ENCODE measurements at places on chromosomes 7 and 10.

DNA sequence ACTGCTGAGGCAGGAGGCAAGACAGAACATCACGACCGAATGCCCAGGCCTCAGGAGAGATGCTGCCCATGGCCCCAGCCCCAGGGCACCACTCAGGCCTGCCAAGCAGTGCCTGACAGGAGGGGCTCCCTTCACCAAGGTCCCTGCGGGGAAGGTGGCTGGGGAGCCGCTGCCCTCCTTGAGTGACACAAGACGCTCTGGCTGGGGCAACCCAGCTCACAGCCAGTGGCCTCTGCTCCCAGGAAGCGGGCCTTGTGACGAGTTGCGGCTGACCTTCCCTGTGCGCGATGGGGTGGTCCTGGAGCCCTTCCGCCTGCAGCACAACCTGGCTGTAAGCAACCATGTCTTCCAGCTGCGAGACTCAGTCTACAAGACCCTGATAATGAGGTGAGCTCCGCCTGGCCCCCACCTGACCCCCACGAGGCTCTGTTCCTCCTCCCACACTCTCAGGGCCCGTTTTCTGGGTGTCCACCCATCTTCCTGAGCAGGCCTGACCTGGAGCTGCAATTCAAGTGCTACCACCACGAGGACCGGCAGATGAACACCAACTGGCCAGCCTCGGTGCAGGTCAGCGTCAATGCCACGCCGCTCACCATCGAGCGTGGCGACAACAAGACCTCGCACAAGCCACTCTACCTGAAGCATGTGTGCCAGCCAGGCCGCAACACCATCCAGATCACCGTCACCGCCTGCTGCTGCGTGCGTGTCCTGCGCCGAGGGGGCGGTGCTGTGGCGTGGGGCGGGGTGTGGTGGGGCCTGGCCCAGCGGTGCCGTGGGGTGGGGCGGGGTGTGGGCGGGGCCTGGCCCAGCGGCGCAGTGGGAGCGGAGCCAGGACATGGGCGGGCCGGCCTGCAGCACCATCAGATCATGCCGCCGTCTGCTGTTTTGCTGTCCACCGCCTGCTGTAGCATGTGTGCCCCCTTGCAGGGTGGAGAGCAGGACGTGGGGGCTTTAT is 12.8 kb downstream of the ZMIZ2 start:
- DNase-seq = no peak

DNA sequence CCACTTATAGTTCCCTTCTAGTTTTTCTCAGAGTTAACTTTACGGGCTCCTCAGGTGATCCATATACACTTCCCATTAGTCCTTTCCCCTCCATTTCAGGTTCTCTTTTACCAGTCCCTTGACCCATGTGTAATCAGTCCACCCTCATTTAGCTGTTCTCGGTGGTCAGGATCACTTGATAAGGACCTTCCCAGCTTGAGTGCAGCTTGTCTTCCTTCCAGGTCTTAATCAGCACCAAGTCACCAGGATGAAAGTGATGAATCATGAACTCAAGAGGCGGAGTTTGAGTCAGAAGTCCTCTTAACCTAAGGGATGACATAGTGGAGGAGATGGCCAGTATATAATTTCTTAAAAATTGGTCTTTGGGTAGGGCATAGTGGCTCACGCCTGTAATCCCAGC is 63.1 kb upstream of the CNTNAP2 start:
- no peak for DNase-seq

DNA sequence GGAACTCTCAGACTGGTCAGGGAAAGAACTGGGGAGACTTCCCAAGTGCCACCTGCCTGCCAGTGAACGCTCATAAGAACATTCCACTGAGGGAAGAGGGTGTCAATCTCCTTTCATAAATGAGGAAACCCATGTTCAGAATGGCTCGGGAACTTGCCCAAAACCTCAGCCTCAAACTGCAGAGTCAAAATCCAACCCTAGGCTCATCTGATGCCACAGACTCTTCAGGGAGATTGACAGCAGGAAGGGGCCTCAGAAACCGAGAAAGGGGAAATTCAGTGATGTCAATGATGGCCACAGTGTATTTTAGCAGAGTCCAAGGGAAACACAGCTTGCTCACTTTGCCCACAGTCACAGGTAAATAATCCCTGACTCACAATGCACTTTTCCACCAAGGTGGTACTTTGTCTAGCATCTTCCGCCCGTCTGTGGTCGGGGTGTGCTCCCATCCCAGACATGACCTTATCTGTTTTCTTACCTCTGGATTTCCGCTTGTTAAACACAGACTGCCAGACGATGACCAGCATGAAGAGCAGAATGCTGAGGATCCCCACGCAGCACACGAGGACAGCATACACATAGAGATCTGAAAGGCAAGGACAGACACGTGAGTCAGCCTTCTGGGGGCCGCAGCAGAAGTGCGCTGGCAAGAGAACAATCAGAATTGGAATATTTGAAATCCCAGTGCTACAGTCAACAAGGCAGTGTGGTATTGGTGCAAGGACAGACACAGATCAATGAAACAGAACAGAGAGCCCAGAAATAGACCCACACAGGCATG is 38.4 kb downstream of the VSTM4 start:
- DNase-seq = no peak

- peak; percentile 39 for DNase-seq
Observed at GRCh38 chr7:106947244-106947728, 82.2 kb downstream of the PIK3CG start.

DNA sequence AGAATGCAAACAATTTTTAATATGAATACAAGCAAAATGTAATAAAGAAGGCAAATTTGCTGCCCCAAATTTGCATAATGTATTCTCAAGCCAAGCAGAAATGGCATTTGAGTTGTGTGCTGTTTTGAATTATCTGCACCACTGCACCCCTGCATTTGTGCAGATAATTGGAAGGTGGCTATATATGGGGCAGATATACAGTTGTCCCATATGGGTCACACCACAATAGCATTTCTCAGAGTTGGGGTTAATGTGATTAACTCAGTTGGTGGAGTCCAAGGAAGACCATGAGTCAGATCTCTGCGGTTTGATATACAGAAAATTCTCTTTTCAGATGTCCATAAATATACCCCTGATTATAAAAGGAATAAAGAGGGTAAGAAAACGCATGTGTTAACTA is 68.9 kb upstream of the EXOC4 start:
- no peak for DNase-seq

GRCh38 chr7:140061607-140061930 is 1.2 kb downstream of the PARP12 start:
- no peak for DNase-seq

DNA sequence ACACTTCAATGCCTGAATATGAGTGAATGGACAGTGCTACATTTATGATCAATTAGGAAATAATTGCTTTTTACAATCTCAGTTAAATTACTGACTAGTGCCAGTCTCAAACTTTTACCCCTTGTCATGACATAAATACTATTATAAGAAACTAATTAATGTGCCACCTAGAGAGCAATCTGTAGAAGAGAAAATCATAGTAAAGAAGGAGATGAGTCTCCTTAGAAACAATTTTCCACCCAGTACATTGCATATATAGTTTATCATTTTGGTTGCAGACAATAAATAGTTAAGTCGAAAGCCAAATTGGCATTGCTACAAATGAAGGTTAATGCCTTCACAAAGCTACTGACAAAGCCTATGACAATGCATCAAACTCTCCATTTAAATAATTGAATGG is 68.6 kb downstream of the SLC13A1 start:
- DNase-seq = no peak

DNA sequence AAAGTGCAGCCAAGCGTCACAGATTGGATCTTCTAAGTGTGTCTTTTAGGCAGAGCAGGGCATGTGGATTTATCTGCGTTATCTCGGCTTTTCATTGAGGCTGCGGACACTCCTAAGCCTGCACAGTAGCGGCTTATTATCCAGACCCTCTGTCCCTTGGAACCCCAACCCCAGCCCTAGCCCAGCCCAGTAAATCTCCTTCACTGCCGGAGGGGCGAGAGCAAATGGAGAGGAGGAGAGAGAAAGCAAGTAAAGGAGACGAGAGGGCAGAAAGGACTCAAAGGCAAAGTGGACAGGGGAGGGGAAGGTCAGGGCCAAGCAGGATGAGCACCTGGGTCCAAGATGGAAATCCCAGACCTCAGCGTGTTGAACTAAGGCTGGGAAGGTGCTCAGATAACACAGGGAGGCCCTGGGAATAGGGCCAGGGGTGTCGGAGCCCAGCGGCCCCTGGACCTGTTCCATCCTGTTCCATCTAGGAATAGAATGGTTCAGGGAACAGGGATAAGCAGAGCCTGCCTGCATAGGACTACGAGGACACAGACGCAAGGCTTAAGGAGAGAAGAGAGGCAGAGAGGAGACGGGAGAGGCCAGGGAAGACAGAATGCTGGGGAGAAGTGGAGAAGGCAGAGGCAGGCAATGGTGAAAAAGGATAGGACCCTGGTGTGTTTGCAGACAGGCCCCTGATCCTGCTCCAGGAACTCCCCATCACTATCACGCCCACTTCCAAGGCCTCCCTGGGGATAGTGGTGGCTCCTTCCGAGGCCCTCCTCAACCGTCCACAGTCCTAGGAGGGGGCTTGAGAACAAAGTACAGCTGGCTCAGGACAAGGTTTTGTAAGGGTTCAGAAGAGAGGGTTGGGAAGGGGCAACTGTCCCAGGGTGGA is 99.6 kb downstream of the CHST15 start:
- no peak for DNase-seq

DNA sequence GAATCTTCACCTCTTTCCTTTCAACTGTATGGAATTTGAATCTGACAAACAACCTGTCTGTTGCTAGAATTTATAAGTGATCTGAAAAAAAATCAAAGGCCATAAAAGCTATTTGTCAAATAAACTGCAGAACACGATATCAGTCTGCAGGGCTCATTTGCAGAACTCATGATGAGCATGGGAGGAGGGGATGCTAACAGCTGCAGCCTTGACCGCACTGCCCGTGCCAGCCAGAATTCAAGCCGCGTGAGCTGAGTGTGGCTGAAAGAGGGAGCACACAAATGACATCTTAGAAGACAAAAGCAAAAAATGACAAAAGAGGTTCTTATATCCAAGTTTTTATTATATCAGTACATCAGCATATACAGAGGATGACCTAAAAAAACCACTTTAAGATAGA is 15.7 kb downstream of the LRRTM3 start:
- no peak for DNase-seq

DNA sequence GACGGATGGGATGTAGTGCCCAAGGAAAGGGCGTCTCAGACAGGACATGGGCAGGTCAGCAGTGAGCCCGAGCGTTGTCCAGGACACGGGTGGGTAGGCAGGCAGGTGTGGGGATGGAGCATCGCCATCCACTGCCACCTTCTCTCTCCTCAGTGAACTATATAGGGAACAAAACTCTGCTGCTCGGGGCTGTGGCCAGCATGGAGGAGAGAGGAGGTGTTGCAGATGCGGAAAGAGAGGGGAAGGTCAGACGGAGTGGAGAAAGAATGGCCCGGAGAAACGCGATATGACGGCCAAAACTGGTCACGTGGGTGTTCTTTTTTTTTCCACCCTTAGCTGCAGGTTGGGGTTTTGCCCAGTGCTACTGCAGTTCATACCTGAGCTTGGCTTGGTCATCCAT is 71.2 kb downstream of the GRID1 start:
- DNase-seq = no peak

DNA sequence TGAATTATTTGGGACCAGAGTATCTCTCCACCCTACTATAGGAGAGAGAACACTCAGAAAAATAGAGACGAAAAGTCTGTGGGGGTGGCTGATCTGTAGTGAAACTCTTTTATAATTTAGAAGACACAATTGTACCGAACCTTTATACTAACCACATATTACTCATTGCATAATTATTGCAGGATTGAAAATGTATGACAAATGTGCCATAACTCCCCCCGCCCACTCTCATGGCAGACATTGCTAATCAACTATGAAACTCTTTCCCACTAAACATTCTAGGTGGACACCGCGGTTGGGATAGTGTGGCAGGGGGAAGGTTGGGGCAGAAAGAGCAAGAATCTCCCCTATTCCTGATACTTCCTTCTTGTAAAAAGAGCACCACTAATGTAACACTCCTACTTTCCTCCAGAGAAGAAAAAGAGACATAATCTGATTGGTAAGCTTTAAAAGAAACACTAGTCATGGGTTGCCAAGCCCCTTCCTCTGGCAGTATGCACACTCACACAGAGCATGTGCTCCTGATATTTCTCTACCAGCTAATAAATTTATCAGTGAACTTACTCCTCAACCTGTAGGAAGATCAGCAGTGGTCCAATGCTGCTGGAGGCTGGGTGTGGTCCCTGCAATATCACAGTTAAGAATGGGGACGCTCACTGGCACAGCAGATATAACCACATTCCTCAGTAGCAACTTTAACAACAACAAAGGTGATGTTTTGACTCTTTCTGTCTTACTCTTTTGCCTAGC is 18.7 kb upstream of the ARID5B start:
- DNase-seq = no peak

- no peak for DNase-seq
Observed at GRCh38 chr7:84477786-84478478, 283.3 kb upstream of the SEMA3A start.

DNA sequence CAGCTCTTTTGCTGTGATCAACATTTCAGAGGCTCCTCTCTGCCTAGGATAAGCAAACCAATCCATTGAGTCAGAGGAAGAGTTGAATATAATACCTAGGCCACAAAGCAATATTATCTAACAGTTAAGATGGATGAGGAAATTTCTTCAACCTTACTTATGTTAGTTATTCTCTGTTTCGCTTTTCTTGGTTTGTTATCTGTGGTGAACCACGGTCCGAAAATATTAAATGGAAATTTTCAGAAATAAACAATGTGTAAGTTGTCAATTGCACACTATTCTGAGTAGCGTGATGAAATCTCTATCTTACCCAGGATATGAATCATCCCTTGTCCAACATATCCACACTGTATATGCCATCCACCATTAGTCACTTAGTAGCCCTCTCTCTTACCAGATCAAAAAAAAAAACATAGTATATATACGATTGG is 1.5 kb upstream of the HTR7 start:
- no peak for DNase-seq

- DNase-seq = no peak
Observed at GRCh38 chr10:128850647-128851046, 616.4 kb upstream of the MGMT start.

All from NCI-H774 (cell line).